Stimulated activated CD4-positive, alpha-beta T cell treated with anti-CD3 and anti-CD28 coated beads, Interleukin-1b, Interleukin-23, amount 100 ng/mL, for 24 hours (primary cell): ENCODE measurements at places on chromosomes 3 and 15.

GRCh38 chr3:115551016-115551415 lies 72.3 kb upstream of the GAP43 start:
- DNase-seq, result no peak

DNA sequence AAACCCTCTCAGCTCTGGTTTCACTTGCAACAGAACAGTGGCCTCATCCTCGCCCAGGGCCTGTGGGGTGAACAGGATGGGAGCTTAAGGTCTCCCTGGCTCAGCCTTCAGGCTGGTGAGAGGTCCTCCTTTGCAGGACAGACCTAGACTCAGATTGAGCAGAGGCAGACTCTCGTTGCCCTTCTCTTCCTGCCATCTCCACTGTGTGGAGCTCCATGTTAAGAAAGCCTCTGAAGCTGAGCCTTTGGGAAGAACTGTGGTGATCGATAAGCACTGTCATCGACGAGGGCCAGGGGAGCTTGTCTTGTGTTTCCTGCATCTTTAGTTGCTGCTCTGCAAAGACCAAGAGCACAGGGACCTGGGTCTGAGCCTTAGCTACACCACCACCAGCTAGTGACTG lies 37.8 kb upstream of the GRIP2 start:
- DNase-seq, result no peak

DNA sequence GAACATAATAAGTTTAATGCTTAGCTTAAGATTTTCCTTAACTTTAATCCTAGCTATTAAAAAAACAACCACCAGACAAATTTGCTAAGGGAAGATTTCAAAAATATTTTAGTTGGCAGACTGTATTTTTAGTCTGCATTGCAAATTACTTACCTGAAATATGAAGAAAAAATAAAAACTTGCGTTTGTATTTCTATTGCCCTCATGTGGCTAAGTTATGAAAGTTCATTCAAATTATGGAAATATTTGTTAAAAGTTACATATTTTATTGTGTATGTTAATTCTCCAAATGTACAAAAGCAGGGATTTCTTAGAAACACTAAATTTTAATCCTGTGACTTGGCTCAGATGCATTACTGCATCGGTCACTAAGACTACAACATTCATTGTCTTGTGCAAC lies 15.0 kb downstream of the GTF2A2 start:
- DNase-seq, result no peak

DNA sequence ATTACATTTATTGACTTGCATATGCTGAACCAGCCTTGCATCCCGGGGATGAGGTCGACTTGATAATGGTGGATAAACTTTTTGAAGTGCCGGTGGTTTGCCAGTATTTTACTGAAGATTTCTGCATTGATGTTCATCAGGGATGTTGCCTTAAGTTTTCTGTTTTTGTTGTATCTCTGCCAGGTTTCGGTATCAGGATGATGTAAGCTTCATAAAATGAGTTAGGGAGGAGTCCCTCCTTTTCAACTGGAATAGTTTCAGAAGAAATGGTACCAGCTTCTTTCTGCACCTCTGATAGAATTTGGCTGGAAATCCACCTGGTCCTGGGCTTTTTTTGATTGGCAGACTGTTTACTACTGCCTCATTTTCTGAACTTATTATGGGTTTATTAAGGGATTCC lies 250.8 kb downstream of the TBC1D5 start:
- DNase-seq, result no peak

DNA sequence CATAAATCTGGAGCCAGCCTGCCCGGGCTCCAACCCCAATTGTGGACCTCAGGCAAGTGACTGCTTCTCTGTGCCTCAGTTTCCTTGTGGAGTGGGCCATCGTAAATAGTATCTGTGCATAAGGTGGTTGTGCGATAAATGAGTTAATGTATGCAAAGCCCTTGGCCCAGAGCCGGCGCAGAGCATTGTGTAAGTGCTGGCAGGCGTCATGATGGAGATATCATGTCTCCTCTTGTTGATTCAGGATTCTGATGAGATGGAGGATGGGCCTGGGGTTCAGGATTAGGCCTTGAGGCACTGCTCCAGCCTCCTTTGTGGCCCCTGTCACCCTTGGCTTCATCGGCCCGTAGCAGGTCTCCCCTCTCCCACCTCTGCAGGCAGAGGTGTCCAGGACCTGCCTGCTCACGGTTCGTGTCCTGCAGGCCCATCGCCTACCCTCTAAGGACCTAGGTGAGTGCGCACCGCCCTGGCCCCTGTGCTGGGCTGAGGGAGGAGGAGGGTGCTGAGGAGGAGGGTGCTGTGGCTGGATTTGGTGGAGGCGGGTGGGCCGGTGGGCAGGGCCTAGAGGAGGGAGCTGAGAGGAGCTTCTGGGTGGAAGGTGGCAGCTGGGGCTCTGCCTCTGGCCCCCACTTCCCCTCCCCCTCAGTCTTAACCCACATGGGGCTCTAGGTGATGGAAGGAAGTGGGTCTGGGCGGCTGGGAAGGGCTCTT lies 1.3 kb downstream of the PLA2G4B start:
- no peak for DNase-seq

DNA sequence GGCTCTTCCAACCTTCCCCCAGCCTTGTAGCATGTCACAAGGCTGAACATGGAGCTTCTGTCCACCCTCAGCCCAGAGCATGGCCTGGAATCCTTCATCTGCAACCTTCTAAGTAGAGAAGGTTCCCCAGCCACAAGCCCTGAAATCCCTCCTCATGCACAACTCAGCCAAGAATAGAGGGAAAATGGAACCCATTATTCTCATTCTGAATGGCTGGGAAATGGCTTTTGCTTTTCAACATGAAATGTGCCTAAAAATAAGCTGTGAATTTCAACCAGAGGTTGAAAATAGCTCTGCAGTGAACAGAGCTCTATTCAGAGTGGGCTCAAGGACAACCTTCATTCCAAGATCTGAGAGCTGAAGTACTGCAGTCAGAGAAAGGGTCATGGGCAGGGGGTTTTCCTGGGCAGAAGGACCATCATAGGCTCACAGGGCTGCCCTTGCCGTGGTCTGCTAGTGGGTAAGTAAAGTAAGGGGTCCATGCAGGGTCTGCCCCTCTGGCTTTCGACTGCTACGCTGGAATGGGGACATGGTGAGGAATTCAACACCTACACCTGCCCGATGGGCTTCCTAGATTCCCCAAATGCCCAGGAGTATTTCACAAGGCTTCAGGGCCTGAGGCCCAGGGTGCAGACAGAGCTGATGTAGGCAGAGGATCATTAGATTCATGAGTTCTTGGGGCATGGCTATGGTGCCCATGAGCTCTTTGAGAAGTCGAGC lies 35.9 kb downstream of the POC1A start:
- no peak for DNase-seq

DNA sequence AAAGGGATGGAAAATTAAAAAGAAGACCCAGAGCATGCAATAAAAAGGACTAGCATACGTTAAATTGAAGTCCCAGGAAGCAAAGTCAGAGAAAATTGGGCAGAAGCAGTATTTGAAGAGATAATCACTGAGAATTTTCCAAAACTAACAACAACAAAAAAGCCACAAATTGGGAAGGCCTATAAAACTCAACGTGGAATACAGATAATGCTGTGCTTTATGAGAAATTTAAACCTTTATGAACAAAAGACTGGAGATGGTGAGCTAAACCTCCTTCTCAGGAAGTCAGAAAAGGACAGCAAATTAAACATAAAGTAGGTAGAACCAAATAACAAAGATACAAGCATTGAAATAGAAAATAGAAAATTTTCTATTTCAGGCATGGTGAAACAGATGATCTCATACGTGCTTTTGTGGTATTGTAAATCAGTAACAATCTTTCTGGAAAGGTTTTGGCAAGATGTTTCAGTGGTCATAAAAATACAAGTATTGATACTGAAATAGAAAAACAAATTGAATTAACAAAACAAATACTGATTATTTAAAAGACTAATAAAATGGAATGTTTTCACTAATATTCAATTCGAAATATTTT lies 55.6 kb downstream of the LYSMD4 start:
- DNase-seq, result no peak

DNA sequence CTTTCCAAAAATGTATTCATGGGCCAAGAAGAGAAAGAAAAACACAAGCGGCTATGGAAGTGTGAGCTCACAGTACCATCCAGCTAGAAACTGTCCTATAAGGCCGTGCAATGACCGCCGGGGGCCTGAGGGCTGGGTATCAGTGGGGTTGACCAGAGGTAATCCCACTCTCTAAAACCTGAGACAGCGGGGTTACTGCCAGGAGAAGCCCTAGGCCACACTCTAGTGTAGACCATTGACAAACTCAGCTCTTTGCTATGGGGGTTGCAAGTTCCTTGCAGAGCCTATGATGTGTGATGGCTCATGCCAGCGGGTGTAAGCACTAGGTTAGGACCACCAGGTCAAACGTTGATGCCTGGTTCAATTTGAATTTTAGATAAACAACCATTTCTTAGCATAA lies 25.9 kb upstream of the SLCO2A1 start:
- DNase-seq, result no peak

DNA sequence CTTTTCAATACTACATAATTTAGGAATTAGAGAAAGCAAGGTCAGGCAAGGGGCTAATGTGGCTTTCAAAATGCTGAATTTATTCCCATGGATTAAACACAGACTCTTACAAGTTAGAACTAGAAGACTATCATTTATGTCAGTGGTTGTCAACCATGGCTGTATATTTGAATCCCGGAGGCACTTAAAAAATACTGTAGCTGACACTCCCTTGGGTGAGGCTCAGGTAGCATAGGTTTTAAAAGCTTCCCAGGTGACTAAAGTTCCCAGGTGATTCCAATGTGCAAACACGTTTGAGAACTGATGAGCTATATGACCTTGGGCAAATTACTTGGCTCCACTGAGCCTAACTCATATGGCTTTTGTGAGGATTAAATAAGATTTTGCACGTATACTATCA lies 29.6 kb downstream of the AAGAB start:
- no peak for DNase-seq

- no peak for DNase-seq
Observed at GRCh38 chr15:82873000-82873680, 63.7 kb downstream of the WHAMM start.

DNA sequence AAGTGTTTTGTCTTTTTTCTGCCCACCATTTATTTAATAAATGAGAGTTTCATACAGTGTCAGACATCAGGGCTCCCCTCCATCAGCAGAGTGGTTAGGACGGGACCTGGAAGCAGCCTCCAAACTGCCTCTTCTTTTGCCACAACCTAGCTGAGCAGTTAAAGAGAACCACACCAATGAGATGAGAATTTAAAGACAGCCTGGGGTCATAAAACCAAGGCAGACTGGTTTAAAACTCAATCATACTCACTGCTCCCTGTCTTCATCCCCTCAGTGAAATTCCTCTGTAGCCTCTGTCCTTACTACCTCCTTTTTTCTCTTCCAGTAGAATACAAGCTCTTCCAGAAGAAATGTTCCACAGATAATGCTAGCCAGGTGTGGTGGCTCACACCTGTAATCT lies 78.7 kb downstream of the WWTR1 start:
- no peak for DNase-seq

- no peak for DNase-seq
Observed at GRCh38 chr3:39548282-39548681, 80.8 kb downstream of the MOBP start.

GRCh38 chr3:52865994-52866393 lies 31.2 kb upstream of the MUSTN1 start:
- DNase-seq, result no peak

DNA sequence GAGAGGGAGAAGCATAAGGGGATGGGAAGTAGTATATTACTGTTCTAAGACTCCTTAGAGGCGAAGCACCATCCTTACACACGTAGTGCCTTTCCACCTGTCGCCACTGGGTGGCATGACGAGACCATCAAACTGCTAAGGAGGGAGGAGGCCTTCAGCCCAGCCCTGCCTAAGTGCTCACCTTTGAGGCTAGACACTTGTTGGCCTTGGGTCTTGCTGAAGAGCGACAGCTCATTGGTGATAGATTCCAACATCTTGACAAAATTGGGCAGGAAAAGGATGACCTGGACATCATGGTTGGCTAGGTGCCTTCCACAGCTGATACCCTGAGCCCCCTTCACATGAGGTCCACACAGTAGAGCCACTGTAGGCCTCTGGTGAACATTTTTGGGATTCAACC lies 19.6 kb downstream of the CLK3 start:
- peak; percentile 53 for DNase-seq

DNA sequence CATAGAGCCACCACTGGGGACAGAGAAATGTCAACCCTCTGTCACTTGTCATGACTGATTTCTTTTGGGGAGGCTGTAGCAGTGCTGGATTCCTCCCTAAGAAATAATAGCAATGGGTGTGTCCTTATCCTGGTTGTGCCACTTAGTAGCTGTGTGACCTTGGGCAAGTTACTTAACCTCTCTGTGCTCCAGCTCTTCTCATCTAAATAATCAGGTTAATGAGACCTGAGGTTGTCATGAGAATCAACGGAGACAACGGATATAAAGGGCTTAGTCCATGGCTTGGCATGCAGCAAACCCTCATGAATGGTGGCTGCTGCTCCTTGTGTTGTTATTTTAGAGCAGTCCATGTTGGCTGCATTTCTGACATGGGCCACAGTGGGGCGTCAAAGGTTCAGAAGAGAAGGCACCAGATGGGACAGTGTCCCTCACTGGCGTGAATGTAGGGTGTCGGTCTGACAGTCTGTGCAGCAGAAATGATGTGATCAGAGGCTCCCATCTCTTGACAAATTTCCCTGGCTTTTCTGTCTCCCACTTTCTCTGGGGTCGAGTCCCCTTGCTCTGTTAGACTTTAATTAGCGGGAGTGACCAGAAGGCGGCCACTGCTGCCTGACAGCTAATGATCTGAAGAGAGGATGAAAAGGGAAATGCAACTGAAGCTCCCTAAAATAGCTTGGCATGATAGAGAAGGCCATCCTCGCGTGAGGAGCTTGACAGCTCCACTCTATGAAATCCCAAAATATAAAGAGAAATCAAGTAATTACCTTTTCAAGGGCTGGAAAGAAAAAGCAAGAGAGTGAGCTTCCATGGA lies 209.4 kb downstream of the CADPS start:
- DNase-seq, result no peak

DNA sequence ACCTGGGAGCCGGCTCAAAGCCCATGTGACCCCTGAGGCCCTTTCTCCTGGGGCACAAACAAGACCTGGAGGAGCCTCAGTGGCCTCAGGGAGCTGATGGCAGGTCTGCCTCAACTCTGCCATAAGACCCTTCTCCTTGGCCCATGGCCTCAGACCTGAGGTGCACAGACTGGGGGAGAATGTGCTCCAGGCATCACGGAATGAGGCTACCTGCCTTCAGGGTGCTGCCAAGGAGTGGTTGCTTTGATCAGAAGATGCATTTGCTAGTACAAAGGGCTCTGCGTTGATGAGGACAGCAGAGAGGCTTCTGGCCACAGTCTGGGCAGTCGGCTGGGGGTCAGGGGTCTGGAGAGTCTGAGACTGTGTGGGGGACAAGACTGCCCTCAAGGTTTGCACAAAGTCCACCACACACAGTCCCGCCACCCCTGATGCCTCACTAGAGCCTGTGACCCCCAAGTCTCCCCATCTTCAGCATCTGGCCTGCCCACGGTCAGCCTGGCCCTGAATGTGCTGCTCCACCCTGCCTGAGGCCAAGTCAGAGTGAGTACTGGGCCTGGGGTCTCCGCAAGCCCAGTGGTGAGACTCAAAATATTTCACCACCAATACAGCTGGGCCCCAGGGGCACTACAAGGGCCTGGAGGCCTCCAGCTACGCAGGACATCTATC lies 26.6 kb downstream of the ALDH1L1 start:
- no peak for DNase-seq

GRCh38 chr15:68525815-68526214 lies 53.0 kb upstream of the CORO2B start:
- no peak for DNase-seq
